ENCODE measurements at places on chromosomes 3 and 15. TPM values are rescaled to one million over a fixed set of nuclear protein-coding genes. Genes with fewer than 3 reads are reported as not detected.

TMEM42 gene
- 12.9 TPM for total RNA-seq

GRCh38 chr15:89244574-89244903, 760 bp downstream of the FANCI start:
- no peak for DNase-seq

ISY1 gene
- total RNA-seq, result 27.7 TPM

- no peak for DNase-seq
These were observed 38.8 kb downstream of the RETNLB start for GRCh38 chr3:108718454-108718853.

TERC gene
- 246 TPM for total RNA-seq

Measured in kidney epithelial cell (primary cell).